Activated T-helper 2 cell treated with anti-CD3 and anti-CD28 coated beads, Interferon-gamma antibody, Interleukin-2, Interleukin-4, amounts not matched to agents 10 μg/mL and 5 μg/mL and 100 μg/mL, durations not matched to agents 14 hours and 24 hours and 36 hours (primary cell): ENCODE measurements at places on chromosomes 16 and 17. TPM values are rescaled to one million over a fixed set of nuclear protein-coding genes. Genes with fewer than 3 reads are reported as not detected.

DNA sequence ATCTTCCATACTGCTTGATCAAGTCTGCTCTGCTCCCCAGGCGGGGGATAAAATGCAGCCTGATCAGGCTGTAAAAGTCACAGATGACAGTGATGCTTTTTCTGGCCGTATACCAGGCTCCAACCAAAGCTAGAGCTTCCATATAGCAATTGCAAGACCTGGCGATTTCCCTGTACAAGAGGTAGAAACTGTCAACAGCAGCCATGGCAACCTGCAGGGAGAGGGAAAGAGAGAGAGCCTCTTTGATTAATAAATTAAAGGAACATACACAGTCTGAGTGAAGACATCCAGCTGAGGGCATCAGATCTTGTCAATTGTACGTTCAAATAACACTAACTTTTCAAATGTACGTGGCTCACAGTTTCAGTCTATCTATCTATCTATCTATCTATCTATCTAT is 13.9 kb downstream of the HSDL1 start:
- no peaks in the 10 kb centered on the region for H3K27me3 ChIP-seq
- peaks cover 23% of the 10 kb centered on the region for H3K36me3 ChIP-seq
- DNase-seq = no peak
- H3K4me3 ChIP-seq = no peak overlapping the region

- H3K27ac ChIP-seq = no peak overlapping the region
- H3K36me3 ChIP-seq = no peaks in the 10 kb centered on the region
- H3K4me1 ChIP-seq = no peaks in the 10 kb centered on the region
- no peak for DNase-seq
These were observed 31.1 kb downstream of the TPSG1 start for GRCh38 chr16:1193825-1194581.

GRCh38 chr17:82440991-82441627 is 9.4 kb downstream of the CYBC1 start:
- H3K4me3 ChIP-seq = no peak overlapping the region
- H3K36me3 ChIP-seq = peaks cover 19% of the 10 kb centered on the region
- H3K27me3 ChIP-seq = no peaks in the 10 kb centered on the region
- no peaks in the 10 kb centered on the region for H3K4me1 ChIP-seq
- no peak for DNase-seq
- no peak overlapping the region for H3K27ac ChIP-seq

DNA sequence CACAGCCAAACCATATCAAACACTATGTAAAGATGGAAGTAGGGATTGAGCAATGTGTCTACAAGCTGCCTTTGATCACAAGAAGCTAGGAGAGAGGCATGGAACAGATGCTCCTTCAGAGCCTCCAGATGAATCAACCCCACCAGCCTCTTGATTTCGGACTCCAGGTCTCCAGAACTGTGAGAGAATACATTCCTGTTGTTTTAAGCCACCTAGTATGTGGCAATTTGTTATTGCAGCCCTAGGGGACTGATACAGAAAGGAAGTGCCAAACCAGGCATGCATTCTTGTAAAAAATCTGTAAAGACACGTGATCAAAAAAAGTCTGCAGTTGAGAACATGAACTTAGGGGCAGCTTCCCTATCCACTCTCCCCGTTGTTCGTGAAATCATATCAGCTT is 91.1 kb downstream of the C17orf67 start:
- H3K4me1 ChIP-seq = no peaks in the 10 kb centered on the region
- H3K27me3 ChIP-seq = peaks cover 24% of the 10 kb centered on the region

- no peaks in the 10 kb centered on the region for H3K27me3 ChIP-seq
- no peak overlapping the region for H3K4me3 ChIP-seq
- no peak overlapping the region for H3K27ac ChIP-seq
These were observed 13.1 kb downstream of the USP7 start for GRCh38 chr16:8950580-8951077.

DNA sequence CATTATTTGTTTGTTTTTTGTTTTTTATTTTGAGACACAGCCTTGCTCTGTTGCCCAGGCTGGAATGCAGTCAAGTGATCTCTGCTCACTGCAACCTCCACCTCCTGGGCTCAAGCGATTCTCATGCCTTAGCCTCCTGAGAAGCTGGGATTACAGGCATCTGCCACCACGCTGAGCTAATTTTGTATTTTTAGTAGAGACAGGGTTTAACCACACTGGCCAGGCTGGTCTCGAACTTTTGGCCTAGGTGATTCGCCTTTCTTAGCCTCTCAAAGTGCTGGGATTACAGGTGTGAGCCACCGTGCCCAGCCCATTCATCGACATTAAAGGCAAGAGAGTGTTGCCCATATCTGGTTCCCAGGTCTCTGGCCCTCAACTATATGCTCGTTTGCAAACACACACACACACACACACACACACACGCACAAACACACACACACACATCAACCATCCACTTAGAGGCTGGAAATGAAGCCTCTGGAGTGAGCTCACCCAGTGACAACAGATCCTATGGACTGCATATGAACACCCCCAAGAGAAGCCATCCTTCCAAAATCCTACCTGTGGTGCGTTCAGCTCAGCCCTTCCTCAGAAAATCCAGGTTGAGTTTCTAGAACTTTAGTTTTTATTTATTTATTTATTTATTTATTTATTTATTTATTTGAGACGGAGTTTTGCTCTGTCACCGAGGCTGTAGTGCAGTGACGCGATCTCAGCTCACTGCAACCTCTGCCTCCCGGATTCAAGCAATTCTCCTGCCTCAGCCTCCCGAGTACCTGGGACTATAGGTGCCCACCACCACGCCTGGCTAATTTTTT is 12.3 kb upstream of the SEPHS2 start:
- H3K27me3 ChIP-seq = no peaks in the 10 kb centered on the region
- peaks cover 61% of the 10 kb centered on the region for H3K4me1 ChIP-seq
- H3K4me3 ChIP-seq = peak overlapping the region; percentile 50
- peak overlapping the region; percentile 96 for H3K27ac ChIP-seq
- no peaks in the 10 kb centered on the region for H3K36me3 ChIP-seq

DNA sequence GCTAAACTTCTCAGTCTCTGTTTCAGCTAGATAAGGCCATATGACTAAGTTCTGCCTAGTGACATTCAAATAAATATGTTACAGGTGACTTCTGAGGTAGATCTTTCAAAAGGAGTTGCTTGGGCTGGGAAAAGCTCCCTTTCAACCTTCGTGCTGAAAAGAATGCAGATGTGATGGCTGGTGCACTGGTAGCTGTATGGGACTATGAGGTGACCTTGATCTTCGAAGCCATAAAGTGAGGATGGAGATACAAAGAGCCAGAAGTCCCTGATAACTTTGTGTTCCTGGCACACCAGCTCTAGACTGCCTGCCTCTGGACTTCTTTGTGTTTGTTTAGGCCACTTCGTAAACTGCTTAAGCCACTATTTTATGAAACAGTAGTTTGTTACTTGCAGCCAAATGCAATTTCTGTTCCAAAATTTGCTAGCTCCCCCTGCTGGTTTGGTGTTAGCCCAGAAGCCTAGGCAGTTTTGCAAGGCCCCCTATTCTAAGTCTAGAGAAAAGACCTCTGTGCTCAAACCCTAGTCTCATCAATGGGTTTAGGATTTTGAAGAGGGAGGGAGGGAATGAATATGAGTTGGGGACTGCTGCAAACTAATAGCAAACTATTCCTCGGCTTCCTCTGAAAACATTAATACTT is 23.3 kb upstream of the ERCC4 start:
- H3K36me3 ChIP-seq = no peaks in the 10 kb centered on the region
- no peak overlapping the region for H3K27ac ChIP-seq
- DNase-seq = no peak
- no peak overlapping the region for H3K4me3 ChIP-seq
- no peaks in the 10 kb centered on the region for H3K4me1 ChIP-seq
- peaks cover 6% of the 10 kb centered on the region for H3K27me3 ChIP-seq

GRCh38 chr16:30896261-30896888 is at the start of gene CTF1:
Gene CTF1, plus strand, starts transcription at chr16:30896614. Its CDS starts 30 bp downstream, at chr16:30896644.
- peak within 1 kb of the TSS; percentile 48 for H3K27ac ChIP-seq
- DNase-seq = no peak
- no peaks in the 10 kb centered on the region for H3K27me3 ChIP-seq
- peak within 1 kb of the TSS; percentile 59 for H3K4me3 ChIP-seq
- peaks cover 38% of the 10 kb centered on the region for H3K4me1 ChIP-seq
- peaks cover 2% of the 10 kb centered on the region for H3K36me3 ChIP-seq

DNA sequence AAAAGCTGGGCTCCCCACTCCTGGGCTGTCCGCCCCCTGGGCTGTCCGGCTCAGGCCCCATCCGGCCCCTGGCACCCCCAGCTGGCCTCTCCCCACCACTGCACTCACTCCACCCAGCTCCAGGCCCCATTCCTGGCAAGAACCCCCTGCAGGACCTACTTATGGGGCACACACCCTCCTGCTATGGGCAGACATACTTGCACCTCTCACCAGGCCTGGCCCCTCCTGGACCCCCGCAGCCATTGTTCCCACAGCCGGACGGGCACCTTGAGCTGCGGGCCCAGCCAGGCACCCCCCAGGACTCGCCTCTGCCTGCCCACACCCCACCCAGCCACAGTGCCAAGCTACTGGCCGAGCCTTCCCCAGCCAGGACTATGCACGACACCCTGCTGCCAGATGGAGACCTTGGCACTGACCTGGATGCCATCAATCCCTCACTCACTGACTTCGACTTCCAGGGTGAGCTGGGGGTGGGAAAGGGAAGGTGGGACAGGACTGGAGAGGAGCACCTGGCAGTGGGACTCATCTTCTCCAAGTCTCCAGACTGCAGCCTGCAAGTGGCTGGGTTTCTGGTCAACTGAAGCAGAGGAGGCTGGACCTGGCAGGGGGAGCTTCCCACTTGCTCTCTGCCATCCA is 17.6 kb downstream of the UNC119 start:
- no peak overlapping the region for H3K27ac ChIP-seq
- no peak for DNase-seq
- H3K27me3 ChIP-seq = no peaks in the 10 kb centered on the region
- no peaks in the 10 kb centered on the region for H3K4me1 ChIP-seq
- no peak overlapping the region for H3K4me3 ChIP-seq

DNA sequence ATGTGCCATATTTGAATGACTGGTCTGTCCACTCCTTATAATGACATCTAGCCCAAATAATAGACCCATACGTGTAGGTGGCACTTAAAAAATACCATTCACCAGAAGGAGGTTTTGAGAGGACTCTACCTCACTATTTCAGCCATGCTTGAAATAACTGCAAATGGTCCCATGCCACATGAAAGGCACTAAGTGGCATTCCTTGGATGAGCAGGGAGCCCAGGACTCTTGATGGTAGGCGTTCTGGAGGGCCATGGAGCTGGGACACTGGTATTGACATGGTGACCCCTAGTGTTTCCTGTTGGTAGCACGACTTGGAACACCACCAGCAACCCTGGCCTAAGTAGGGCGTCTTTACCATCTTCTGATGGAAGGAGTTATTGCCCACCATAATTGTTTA is 148.7 kb upstream of the ZFHX3 start:
- no peaks in the 10 kb centered on the region for H3K4me1 ChIP-seq
- no peak overlapping the region for H3K27ac ChIP-seq
- no peak for DNase-seq
- no peak overlapping the region for H3K4me3 ChIP-seq
- no peaks in the 10 kb centered on the region for H3K27me3 ChIP-seq
- no peaks in the 10 kb centered on the region for H3K36me3 ChIP-seq

- no peaks in the 10 kb centered on the region for H3K27me3 ChIP-seq
- DNase-seq = no peak
- H3K4me3 ChIP-seq = no peak overlapping the region
- H3K36me3 ChIP-seq = no peaks in the 10 kb centered on the region
- peak overlapping the region; percentile 87 for H3K27ac ChIP-seq
These were observed 2.9 kb upstream of the CCDC102A start for GRCh38 chr16:57539072-57539796.

- no peak overlapping the region for H3K27ac ChIP-seq
- H3K4me3 ChIP-seq = no peak overlapping the region
- no peaks in the 10 kb centered on the region for H3K36me3 ChIP-seq
- no peak for DNase-seq
- no peaks in the 10 kb centered on the region for H3K4me1 ChIP-seq
These were observed 51.8 kb upstream of the CDC42EP4 start for GRCh38 chr17:73363442-73364154.

GRCh38 chr17:21354796-21355385 is 21.3 kb upstream of the KCNJ12 start:
- H3K4me1 ChIP-seq = no peaks in the 10 kb centered on the region
- no peak overlapping the region for H3K4me3 ChIP-seq
- H3K27ac ChIP-seq = no peak overlapping the region

DNA sequence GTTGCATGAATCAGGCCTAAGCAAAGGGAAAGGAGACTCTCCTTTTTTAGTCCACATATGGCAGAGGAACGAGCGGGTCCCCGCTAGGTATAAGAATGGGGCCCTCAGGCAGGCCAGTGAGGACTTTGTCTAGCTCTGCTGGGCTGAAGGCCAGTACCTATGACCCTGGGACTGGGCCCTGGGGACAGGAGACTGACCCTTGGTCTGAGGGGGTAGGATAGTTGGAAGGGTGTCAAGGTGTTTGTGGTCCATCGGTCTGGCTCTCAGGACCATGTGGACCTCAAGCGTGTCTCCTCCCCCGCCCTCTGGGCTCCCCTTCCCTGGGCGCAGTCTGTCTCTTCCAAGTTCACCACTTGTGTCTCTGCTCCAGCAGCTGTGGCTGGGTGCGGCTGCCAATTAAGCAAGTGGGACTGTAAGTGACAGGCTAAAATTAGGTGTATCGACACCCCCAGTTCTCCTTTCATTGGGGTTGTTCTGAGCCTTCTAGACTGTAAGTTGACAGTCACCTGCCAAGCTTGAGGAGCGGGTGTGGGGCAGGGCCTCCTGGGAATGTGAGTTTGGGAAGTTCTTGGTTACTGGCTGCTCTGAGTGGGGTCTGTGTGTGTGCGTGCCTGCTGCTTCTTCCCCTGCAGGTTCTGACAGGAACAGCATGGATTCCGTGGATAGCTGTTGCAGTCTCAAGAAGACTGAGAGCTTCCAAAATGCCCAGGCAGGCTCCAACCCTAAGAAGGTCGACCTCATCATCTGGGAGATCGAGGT is 24.5 kb downstream of the AKAP1 start:
- no peak for DNase-seq
- H3K27me3 ChIP-seq = no peaks in the 10 kb centered on the region
- H3K4me1 ChIP-seq = peaks cover 4% of the 10 kb centered on the region
- H3K4me3 ChIP-seq = no peak overlapping the region
- H3K36me3 ChIP-seq = peaks cover 15% of the 10 kb centered on the region
- no peak overlapping the region for H3K27ac ChIP-seq

GRCh38 chr17:80649672-80650330 is 105.2 kb downstream of the RPTOR start:
- H3K27me3 ChIP-seq = no peaks in the 10 kb centered on the region
- peaks cover 63% of the 10 kb centered on the region for H3K4me1 ChIP-seq
- peak overlapping the region; percentile 88 for H3K27ac ChIP-seq
- DNase-seq = peak; percentile 53
- H3K36me3 ChIP-seq = peaks cover 46% of the 10 kb centered on the region

The NPIPA5 gene
- total RNA-seq = 13.8 and 16.0 TPM in 2 replicates

The GRAPL gene
- 5.2 and 5.3 TPM in 2 replicates for total RNA-seq

The NPIPB6 gene
- 2.6 and 2.7 TPM in 2 replicates for total RNA-seq

The KCNJ2 gene
- 0.11 TPM in 1 of 2 replicates, not detected in the other for total RNA-seq

The MARVELD3 gene
- not detected in 2 replicates for total RNA-seq

The DHRS7C gene
- total RNA-seq = not detected in 2 replicates

The CIAPIN1 gene
- total RNA-seq = 66.8 and 73.1 TPM in 2 replicates
